ENCODE measurements at places on chromosomes 16 and 17.

GRCh38 chr17:4902540-4902939, 358 bp downstream of the CHRNE start:
- DNase-seq, result no peak

GRCh38 chr16:12906271-12906670, 4.9 kb downstream of the SHISA9 start:
- DNase-seq, result no peak

DNA sequence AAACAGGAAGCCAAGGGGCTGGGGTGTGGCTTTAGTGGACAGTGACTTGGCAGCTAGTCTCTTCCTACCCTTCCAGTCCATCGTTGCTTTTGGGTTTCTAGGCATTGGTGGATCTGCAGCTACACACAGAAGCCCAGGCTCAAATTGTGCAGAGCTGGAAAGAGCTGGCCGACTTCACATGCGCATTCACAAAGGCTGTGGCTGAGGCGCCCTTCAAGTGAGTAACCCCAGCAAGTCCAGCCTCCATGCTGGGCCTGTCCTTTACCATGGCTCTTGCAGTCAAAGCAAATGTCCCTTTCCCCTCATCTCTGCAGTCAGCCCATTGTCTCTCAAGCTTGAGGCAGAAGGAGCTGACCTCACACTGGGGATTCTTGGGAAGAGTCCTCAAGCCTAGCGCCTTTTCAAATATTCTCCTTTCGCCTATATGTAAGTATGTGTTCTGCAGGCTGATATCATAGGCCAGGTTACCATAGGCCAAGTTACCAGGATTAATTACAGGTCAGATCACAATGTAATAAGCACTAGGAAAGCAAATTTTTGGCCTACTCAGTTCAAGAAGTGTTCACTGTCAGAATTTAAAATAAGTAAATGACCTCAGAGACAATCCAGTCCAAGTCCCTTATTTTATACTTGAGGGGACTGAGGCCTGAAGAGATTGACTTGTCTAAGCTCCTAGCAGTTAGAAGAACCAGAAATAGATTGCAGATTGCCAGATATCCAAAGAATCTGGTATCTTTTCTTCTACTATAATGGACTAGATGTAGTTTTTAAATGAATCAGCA, 6.5 kb downstream of the EME1 start:
- DNase-seq, result no peak

GRCh38 chr17:78479369-78479768, 97.8 kb downstream of the DNAH17 start:
- DNase-seq, result no peak

GRCh38 chr17:69103557-69104233, 38.0 kb downstream of the ABCA6 start:
- DNase-seq, result no peak

DNA sequence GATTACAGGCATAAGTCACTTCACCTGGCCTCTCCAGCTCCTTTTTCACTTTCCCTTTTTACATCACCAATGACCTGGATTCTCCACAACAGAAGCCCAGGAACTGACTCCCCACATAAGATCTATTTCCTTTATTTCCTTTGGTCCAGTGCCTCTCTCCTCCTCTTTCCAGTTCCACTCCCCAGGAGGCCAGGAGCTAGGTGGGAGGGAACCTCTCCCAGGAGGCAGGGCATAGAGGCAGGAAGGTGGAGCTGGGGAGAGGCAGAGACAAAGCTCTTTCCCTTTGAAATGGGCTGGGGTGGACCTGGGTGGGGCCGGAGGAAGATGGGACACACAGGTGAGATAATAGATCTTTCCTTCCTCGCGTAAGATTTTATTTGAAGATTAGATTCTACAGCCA, 318.3 kb upstream of the TNRC6C start:
- DNase-seq, result no peak

GRCh38 chr17:15882777-15883176, 62.2 kb upstream of the ADORA2B start:
- no peak for DNase-seq

GRCh38 chr16:87086156-87086555, 231.0 kb downstream of the C16orf95 start:
- DNase-seq, result peak; percentile 67

DNA sequence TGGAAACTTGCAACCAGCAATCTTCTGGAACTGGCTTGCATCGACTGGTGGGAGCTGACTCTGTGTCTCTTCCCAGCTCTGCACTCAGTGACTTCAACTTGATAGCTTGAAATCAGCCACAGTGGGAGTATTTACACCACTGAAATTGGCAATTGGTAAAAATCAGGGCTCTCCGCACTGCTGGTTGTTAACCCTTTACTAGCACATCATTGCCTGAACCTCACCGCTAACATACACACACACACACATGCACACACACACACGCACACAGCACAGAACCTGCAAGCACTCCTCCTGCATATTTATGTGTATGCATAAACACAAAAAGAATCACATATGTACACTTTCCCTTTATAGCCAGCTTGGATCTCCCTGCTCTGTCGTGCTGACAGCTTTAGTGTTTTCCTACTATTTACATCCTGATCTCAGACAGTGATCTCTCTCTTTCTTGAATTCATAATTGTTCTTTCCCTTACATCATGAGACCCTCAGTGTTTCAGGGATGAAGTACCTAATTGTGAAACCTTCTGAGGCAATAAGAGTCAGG, 7.9 kb upstream of the TMIGD1 start:
- no peak for DNase-seq

- DNase-seq, result peak; percentile 87
Measured at GRCh38 chr16:13936596-13937081, 16.7 kb downstream of the ERCC4 start.

- DNase-seq, result peak; percentile 27
Measured at GRCh38 chr17:50394711-50395110, 2.6 kb downstream of the LRRC59 start.

- DNase-seq, result no peak
Measured at GRCh38 chr16:89452241-89452640, 38.1 kb downstream of the ANKRD11 start.

DNA sequence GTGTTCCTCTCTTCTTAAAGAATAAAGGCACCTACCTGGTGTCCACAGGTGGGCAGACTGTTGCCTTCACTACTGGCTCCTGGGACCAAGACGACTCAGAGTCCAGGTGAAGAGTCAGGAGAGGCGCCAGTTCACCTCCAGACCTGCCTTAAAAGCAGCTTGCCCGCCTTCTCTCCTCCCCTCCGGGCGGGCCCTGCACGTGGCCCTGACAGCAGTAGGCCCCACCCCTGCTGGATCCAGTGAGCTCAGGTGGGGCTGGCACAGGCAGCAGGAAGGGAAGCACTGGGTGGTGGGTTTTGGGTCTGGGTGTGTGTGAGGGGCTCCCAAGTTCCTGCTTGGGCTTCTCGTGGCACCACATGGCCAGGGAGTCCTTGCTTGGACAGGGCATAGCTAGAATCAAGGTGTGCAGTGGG, at the start of gene TNS4:
TSS of gene TNS4 (minus strand) at position 125 of the 413 bp plus-strand sequence. CDS start 5,198 bp downstream, outside the sequence.
- DNase-seq, result no peak

- DNase-seq, result peak; percentile 19
Measured at GRCh38 chr17:36722121-36722902, 120.9 kb downstream of the MRM1 start.
